T1000 (cell line): ENCODE measurements at places on chromosomes 2 and 18.
A peak's percentile ranks its signal among the peaks of the same experiment; 100 is the strongest.

GRCh38 chr2:147433822-147434221 lies 411.0 kb upstream of the ACVR2A start:
- no peak for DNase-seq

DNA sequence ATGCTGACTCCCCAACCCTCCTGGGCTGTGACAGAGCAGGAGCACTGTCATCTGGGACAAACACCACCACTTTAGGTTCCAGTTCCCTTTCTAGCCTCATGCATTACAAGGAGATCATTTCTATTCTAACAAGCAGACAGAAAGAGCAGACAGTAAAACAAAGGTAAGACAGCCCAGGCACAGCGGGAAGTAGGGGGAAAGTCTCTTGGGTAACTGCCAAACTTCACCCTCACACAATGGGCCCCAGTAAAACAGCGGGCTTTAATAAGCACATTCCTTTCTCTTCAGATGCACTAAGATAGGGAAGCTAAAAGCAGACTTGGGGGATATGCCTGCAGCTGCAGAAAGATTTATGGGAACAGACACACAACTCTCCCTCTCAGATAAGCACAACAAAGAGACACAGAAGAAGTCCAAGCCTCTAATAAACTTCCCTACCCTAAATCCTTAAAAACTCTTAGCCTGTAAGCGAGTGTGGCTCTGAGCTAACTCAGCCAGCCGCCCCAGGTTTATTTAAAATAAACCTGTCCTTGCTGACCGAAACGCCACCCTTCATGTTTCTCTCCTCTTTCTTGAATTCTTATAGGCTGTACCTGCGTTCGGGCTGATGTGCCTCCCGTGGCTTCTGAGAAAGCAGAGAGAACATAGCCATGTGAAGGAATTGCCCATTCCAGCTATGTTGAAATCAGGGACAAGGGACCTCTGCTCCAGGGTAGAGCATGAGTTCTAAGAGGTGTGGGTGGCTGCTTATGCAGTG lies 726.8 kb upstream of the DDX18 start:
- DNase-seq = no peak

- no peak for DNase-seq
Observed at GRCh38 chr2:42196403-42197267, 27.5 kb downstream of the EML4 start.

- no peak for DNase-seq
Observed at GRCh38 chr2:69744456-69744855, 2.5 kb downstream of the ANXA4 start.

- no peak for DNase-seq
Observed at GRCh38 chr18:49970319-49970718, 157.0 kb upstream of the ACAA2 start.

DNA sequence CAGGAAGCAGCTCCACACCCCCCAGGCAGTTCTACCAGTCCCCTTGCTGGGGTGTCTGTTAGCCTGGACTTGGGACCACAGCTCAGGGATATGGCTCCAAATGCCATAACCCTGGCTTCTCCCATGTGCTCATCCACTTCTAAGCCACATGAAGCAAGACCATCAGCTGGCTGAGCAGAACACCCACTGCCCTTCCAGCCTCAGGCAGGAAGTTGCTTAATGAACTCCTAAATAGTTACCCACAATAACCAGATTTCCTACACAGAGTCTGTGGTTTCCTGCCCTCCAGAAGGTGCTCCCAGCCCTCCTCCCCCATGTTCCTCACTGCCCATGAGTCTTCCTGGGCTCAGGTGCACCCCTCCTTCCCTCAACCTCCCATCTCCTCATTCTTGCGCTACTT lies 98.3 kb upstream of the EPC2 start:
- no peak for DNase-seq

GRCh38 chr2:120620025-120620793 lies 115.5 kb upstream of the GLI2 start:
- no peak for DNase-seq

DNA sequence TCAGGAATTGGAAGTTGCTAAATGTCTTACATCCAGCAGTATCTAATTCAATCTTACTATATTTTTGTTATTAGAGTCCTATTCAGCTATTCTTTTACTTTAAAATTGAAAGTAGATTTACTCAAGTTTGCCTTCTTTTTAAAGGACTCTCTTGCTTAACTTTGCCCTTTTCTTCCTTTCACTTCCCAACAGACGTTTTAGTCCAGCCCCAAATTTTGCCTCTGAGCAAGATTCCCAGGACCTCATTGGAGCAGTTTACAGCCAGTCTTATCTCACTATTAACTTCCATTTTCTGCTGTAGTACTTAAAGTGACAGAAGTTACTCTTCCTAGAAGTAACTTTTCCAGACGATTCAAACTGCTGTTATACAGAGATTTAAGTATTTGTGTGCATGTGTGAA lies 1.7 kb upstream of the PRKD3 start:
- no peak for DNase-seq

GRCh38 chr2:85768713-85769112 lies 14.9 kb downstream of the ATOH8 start:
- no peak for DNase-seq

- DNase-seq = peak; percentile 18
Observed at GRCh38 chr2:176454893-176455815, 185.9 kb downstream of the MTX2 start.

DNA sequence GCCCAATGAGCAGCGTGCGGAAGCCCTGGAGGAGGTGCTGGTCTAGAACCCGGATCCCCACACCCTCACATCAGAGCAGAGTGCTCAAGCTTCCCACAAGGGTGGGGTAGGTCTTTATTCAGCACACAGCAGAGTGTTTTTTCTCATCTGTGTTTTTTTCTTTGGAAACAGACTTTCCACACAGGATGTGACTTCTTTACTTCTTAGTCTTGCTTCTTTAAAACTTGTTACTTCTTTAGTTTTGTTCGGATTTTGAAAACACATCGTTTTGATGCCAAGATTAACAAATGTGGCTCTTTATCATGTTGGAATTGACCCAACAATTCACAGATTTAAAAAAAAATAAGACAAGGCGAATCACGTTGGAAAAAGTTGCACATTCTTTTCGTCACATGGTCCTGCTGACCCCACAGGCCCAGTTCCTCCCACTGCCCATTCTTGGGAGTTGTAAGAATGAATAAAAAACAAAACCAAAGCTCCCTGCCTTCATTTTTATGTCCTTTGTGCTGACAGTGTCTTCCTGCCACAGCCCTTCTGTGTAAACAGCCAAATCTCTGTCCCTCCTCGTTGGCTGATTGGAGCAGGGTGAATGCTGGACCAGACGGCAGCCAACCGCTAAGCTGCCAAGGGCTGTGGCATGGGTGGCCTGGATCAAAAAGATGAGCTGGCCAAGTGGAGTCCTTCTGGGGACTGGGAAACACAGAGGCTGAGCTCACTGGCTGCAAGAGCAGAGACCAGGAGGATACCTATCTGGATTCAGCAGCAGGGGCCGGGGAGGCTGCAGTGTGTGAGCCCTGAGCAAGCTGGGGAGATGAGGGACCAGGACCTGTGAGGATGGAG lies 81.6 kb downstream of the TWIST2 start:
- DNase-seq = no peak

GRCh38 chr2:145593991-145594614 lies 1074.2 kb upstream of the ZEB2 start:
- peak; percentile 28 for DNase-seq
